Activated CD8-positive, alpha-beta T cell treated with anti-CD3 and anti-CD28 coated beads for 36 hours (primary cell): ENCODE measurements at places on chromosomes 2 and 18.

DNA sequence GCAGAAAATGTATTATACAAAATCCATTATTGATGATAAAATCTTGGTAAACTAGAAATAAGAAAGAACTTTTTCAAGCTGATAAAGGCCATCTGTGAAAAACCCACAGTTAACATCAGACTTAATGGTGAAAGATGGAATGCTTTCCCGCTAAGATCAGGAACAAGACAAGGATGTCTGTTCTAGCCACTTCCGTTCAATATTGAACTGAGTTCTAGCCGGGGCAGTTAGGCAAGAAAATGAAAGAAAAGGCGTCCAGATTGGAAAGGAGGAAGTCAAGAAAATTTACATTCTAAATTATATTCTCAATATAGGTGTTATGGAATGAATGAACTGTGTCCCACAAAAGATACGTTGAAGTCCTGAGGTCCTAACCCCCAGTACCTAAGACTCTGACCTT, 39.1 kb upstream of the DTNB start:
- no peak for DNase-seq

DNA sequence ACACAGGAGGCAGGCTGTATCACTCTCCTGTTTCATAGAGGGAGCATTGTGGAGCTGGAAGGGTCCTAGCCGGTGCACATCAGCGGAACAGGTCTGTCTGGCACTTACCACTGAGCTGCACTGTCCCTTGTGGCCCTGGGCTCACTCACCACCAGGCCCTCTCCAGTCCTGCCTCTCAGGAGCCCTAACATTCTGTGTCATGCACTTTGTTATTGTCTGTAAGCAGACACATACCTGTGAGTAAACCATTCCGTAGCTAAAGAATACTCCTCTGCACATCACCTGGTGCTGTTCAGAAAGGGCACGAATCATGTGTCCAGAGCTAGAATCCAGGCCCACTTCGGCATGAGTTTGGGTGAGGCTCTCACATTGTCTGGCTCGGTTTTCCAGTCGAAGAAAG, 93.6 kb downstream of the CRIM1 start:
- no peak for DNase-seq

DNA sequence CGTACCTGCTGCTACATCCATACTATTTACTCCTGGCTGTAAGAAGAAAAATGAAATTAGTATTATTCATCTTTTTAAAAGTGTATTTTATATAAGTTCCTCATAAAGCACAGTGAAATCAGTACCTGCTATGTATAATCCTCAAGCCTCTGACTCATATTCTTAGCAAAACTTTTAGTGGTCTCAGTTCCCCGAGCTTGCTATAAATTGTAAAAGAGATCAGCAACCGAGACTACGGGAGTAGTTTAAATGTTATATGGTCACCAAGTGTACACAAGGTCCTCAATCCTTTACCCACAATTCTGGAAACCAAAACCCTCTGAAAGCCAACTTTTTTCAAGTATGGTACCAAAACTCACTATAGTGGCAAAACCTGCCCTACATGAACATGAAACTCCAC, 24.2 kb downstream of the PRPF40A start:
- DNase-seq = no peak

GRCh38 chr2:211103989-211104388, 547.6 kb downstream of the CPS1 start:
- no peak for DNase-seq

- peak; percentile 33 for DNase-seq
These were observed 1.0 kb upstream of the GPR35 start for GRCh38 chr2:240624011-240624949.

GRCh38 chr18:24721388-24721787, 261.0 kb downstream of the HRH4 start:
- no peak for DNase-seq

GRCh38 chr2:65731476-65731875, 299.1 kb upstream of the SPRED2 start:
- DNase-seq = no peak

- no peak for DNase-seq
These were observed 880.2 kb upstream of the CELF4 start for GRCh38 chr18:38445804-38446145.

GRCh38 chr2:133484784-133485183, 83.5 kb downstream of the NCKAP5 start:
- DNase-seq = no peak

GRCh38 chr2:20211860-20212458, 13.0 kb downstream of the SDC1 start:
- DNase-seq = no peak

DNA sequence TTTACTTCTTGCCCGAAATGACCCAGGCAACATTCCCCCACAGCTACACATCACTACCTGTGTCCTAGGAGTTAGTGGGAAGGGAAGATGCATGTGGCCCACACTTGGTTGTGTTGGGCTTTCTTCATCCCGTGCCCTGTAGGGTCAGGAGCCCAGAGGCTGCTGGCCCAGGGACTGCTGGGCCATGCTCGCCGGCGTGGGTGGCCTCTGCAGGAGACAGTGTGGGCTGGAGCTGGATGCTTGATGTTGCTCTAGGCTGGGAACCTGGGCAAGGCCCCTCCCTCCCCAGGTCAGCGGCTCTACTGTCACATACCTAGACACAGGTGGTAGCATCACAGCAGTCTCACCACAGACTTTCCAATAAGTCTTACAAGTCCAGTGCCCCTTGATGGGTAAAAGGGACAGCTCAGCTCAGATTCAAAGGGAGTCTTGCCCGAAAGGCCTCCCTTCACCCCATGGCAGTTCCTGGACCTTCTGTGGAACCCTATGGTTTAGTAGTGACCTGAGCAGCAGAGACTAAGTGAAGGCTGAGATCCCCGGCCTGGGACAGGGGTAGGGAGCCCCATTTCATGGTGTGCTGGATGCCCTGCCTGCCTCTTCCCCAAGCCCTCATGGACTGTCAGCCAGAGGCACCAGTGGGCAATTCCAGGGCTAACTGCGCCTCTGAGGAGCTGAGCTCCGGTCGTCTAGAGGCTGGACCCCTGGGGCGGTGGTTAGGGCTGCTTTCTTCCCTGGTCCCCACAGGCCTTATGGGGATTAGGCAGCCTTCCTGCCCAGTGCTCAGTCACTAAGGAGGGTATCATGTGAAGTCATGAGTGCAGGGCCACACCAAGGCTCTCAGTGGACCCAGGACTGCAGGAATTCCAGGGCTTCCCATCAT, 45.4 kb upstream of the FAHD2A start:
- DNase-seq = no peak

- no peak for DNase-seq
These were observed 97.4 kb downstream of the EIPR1 start for GRCh38 chr2:3280197-3280596.

DNA sequence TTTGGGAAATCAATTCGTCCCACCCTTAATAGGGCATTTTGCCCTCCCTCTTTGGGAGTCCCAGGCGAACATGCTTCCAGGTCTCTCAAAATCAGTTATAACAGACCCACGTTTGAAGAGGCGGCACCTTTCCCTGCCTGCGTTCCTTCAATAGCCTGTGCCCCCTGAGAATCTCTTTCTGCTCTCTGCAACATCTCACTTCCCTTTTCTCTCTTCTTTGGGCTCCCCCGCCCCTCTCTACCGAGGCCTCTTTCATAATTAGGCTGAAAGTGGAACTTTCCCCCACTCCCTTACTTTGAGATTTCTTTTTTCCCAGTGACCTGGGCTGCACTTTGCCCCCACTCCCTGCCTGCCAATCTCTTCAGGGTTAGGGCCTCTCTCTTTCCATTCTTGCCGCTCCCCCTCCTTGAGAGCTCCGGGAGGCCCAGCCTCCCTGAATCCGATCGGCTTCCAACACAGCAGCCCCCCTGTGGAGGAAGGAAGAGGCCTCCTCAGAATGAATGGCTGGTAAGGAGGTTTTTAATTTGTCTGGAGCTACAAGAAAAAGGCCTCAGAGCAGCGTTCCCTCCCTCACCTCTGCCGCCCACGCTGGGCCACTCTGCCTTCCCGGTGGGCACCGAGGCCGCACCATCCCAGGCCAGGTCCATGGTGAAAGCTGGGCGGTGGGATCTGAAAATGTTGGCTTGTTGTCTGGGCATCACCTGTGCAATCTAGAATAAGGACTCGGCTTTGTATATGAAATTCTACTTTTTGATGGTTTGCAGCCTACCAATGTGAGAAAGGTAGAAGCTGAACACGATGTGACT, 162.6 kb upstream of the SIX3 start:
- no peak for DNase-seq

DNA sequence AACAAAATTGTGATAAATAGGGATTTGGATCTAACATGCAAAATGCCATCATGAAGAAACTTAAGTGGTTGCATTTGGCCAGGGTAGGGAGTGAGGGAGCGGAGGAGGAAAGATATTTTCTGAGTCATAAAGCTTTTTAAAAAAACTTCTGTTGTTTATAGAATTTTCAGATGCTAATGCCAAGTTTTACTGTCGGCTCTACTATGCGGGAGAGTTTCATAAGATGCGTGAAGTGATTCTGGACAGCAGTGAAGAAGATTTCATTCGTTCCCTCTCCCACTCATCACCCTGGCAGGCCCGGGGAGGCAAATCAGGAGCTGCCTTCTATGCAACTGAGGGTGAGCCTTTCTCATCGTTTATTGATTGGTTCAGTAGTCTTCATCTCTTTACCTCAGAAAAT, 56.0 kb upstream of the PTH2R start:
- DNase-seq = no peak

DNA sequence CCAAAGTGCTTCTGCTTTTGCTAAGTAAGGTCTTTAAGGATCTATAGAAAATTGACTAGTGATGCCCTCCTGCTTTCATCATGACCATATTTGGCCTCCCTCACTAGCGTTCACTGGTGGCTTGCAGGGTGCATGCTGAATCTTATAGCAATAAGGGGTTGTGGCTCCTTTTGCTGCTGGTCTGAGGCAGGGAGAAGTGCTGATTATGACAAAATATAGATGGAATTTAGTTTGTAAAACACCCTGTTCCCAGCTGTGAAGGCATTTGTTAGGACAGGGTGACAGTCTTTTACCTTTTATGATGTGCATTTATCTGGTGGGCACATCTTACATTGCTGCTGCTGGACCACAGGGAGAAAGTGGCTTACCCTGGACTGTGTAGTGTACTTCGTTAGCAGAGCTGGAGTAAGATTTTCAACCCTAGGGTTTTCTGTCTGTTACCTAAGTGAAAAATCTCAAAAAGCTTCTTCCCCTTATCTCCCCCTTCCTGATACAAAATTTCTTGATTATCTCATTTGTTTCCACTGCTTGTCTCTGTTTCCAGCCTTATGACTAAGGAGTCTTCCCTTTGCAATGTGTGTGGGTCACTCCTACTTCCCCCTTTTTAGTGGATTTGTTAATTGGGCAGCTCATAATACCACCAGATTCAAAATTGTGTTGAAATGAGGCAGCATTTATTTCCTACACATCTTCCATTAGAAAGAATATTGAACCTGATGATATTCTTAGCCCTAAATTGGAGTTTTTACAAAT, 21.2 kb upstream of the RPL37A start:
- no peak for DNase-seq

DNA sequence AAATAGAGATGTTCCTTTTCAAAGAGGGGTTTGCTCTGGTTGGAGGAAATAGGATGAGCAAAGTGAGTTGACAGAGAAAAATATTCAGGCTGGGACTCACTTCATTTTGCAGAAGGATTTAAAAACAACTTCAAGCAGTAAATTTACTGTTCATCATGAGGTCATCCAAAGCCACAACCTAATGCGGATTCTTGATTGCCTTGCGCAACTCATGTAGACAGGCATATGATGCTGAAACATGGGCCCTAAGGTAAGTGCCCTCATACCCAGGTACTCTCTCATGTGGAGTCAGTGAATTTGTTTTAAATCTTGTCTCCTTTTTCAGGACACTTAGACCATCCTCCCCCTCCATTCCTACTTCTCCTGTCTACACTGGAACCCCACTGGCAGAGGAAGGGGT, 51.9 kb upstream of the LYPD1 start:
- no peak for DNase-seq

- no peak for DNase-seq
These were observed 713.1 kb downstream of the CBLN2 start for GRCh38 chr18:71831039-71831438.
